ENCODE measurements at places on chromosomes 4 and X.

DNA sequence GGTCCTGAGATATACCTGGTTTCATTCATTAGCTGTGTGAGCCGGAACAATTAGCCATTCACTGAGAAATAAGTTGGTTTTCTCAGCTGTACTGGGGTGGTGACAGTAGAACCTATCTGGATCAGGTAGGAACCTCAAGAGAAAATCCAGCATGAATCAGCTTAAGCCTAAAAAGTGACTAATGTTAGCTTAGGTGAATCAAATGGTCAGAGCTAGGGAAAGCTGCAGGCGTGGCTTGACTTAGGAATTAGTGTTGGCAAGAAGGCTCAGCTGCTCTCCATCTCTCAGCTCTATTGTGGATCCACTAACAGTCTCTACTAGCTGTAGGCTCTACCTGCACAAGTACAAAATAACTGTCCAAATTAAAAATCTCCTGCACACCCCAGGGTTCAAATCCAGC lies 1025.5 kb downstream of the RAB28 start:
- DNase-seq, result no peak

GRCh38 chrX:10507181-10507580 lies 113.2 kb downstream of the MID1 start:
- DNase-seq, result no peak

- no peak for DNase-seq
Measured at GRCh38 chrX:136021160-136021559, 35.9 kb downstream of the SLC9A6 start.

DNA sequence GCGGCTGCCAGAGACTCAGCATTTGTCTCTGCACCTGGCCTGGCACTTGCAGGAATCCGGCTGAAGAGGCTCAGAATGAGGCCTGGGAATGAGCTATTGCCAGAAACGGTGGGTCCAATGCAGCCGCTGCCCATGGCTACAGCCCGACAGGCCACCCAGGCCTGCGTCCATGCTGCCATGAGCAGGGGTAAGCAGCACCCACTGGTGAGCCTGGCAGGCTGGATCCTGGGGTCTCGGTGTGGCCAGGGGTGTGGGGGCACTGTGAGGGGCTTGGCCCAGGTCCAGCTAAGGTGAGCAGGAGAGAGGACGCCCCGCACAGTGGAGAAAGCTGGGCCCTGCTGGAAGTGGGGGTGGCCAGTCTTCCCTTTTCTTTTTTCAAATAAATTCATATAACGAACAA lies 60.3 kb upstream of the MXD4 start:
- no peak for DNase-seq

DNA sequence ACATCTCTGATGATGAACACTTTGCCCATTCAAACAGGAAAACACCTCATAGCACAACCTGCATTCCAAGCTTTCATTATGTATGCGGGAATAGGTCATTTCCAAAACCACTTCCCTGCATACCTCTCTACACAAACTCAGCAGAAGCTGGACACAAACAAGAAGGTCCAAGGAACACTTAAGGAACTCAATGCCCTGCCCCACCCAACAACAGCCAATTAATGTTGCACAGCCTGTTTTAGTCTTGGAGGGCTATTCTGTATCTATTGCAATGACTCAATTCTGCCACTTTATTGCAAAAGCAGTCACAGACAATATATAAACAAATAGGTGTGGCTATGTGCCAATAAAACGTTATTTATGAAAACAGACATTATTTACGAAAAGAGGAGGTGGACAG lies 16.7 kb downstream of the OPHN1 start:
- no peak for DNase-seq

DNA sequence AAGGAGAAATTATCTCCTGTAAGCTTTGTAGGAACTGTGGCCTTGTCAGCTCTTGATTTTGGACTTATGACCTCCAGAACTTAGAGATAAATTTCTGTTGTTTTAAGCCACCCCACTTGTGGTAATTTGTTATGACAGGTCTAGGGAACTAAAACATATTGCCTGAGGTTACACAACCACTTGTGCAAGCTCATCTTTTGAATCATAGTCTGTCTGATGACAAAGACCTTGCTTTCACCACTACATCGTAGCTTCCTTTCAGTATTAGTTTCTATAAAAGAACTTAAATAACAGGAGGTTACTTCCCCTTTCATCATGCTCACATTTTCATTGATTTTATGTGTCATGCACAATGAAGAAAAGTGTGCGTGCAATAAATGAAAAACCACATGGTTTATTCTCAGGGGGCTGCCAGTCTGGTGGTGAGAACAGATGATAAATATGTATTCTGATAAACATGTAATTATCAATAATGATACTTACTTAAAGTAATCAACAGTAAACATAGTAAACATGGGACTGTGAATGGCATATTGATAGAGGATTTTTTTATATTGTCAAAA lies 690.0 kb upstream of the HS3ST1 start:
- DNase-seq, result no peak

GRCh38 chr4:117777721-117778120 lies 256.6 kb upstream of the NDST3 start:
- DNase-seq, result no peak

GRCh38 chr4:119489305-119489704 lies 139.3 kb downstream of the PDE5A start:
- no peak for DNase-seq

DNA sequence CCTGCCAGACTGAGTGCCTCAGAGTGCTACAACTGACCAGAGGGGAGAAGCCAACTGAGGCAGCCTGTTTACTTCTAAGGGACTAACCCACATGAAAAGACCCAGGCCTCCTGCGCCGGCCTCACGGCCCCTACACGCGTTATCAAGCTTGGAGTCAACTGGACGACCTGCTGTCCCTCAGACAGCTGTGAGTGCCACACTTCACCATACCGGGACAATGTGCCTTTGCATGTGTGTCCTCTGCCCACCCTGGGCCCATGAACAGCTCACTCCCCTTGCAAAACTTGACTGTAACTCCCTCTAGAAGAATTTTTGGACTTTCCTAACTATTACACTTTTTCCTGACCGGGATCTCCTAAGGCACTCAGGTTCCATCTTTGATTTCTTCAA lies 1.8 kb downstream of the NOP14 start:
- DNase-seq, result no peak

DNA sequence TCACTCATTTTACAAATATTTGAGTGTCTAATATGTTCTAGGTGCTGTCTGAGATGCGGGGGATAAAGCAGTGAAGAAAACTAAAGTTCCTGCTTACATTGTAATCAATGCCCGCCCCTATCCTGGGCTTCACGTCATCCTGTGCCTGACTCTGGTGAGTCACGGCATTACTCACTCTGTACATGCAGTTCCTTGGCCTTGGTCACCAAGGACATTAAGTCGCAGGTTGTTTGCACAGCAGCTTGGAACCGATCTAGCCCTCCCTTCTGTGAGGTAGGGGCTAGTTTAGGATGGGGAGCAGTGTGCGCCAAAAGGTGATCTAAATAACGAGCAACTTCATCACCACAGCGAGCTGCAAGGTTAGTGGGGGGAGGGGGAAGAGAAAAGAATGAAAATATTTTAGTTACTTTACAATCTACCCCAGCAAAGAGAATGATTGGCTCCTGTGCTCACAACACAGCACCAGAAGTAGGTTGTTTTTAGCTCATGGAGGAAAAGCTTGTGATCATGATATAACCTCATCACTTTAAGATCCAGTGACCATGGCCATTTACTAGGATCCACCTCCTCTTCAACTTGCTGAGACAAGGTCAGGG lies 48.0 kb upstream of the HDAC8 start:
- no peak for DNase-seq

GRCh38 chr4:184907810-184908209 lies 82.0 kb upstream of the ACSL1 start:
- no peak for DNase-seq

Data from central memory CD4-positive, alpha-beta T cell (primary cell).